ENCODE measurements at places on chromosomes 4 and X.

- DNase-seq = no peak
Observed at GRCh38 chrX:151536571-151536970, 26.9 kb upstream of the PASD1 start.

DNA sequence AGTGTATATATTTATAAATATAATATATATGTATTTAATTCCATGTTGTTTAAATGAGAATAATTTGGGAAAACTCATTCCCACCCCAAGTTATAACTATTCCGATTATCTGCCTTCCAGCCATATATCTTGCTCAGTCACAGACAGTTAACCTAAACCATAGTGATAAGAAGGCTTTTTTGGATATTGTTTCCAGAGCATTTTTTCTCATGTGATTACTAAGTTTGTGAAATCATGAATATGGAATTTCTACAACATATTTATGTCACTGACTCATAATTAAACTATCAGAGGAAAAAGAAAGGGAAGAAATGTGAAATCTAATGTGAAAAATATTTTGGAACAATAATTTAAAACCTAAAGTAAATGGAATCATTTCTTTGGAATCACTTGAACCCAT is 1163.5 kb upstream of the PABPC4L start:
- no peak for DNase-seq

GRCh38 chr4:156677131-156677531 is 294.5 kb downstream of the PDGFC start:
- peak; percentile 32 for DNase-seq

DNA sequence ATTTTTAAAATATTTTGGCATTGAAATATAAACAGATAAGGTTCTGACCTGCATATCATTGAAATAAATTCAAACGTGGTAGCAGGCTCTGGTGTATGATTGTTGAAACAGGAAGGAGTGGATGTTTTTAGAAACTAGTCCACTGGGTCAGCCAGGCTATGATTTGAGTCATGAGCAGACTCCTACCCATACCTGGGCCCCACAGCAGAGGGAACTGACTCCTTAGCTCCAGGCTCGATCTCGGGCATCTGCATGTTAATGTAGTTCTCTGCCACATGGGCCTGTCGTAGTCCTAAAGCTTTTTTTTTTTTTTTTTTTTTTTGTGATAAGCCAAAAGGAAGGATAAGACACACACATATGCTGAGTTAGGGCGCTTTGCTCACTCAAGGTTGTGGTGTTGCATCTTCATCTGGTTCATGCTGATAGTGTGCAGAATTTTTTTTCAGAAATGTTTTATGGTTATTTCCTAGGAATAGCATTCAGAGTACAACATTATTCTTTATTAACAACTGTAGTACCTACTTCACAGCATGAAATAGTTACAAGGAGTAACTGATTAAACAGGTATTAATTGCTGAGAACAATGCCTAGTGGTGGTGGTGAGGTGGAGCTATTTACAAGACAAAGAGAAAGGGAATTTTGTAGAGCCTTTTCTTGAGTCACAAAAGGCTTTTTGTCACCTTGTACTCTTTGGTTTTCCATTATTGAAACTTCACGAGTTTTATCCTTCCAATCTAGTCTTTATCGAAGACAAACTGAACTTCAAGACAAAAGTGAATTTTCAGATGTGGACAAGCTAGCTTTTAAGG is 27.3 kb downstream of the OFD1 start:
- DNase-seq = no peak

DNA sequence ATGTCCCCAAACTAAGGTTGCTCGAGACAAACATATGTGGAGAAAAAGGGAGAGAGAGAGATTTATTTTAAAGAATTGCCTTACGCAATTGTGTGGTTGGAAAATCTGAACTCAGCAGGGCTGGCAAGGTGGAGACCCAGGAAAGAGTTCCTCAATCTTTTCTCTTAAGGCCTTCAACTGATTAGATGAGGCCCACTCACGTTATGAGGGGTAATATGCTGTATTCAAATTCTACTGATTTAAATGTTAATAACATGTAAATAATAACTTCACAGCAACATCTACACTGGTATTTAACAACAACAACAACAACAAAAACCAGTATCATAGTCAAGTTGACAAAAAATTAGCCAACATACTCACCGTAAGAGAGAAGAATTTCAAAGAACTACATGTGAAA is 14.6 kb downstream of the SERPINA7 start:
- no peak for DNase-seq

GRCh38 chrX:15173411-15173810 is 96.5 kb downstream of the ASB9 start:
- no peak for DNase-seq

DNA sequence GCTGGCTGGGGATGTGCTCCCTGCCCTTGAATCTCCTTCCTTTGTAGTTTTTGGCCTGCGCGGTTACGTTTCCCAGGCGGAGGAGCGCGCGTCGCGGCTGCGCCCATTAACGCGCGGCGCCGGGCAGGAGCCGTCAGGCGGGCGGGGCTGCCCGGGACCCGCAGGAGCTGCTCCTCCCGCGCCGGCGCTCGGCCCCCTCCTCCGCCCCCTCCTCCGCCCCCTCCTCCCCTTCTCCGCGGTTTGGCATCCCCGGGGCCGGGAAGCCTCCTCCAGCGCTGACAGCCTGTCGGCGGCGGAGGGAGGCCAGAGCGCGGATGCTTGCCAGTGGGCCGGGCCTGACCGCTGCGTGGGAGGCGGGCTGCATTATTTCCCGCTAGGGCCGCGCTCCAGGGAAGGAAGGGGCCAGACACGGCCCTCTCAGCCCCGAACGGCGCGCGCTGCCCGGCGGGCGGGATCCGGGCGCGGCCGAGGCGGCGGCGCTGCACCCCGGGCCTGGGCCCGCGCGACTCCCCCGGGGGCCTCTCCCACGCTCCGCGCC is at the start of gene DCLK2:
Gene DCLK2 (plus strand): TSS at position 405 of the 538 bp plus-strand sequence. CDS start 583 bp downstream, outside the sequence.
- DNase-seq = no peak
